ENCODE measurements at places on chromosomes 2 and 18.

DNA sequence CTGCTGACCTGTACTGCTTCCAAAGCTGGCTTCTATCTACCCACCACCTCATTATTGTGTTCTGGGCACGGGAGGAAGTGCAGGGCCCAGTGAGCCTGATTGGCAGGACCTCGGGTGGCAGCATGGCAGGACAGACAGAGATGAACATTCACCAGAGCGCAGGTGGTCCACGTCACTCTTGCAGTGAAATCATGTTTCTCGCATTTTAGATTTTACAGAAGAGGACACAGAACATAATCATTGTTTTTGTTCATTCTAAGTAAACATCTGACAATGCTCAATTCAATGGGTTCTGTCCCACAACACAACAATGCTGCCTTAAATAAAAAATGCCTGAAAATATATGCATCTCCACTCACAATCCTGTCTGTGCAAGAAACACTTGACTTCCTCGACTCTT, 11.5 kb upstream of the BIN1 start:
- DNase-seq = no peak

- DNase-seq = no peak
These were observed 10.8 kb downstream of the RFX8 start for GRCh38 chr2:101463911-101464641.

GRCh38 chr2:169510496-169510895, 994 bp downstream of the KLHL41 start:
- DNase-seq = no peak

DNA sequence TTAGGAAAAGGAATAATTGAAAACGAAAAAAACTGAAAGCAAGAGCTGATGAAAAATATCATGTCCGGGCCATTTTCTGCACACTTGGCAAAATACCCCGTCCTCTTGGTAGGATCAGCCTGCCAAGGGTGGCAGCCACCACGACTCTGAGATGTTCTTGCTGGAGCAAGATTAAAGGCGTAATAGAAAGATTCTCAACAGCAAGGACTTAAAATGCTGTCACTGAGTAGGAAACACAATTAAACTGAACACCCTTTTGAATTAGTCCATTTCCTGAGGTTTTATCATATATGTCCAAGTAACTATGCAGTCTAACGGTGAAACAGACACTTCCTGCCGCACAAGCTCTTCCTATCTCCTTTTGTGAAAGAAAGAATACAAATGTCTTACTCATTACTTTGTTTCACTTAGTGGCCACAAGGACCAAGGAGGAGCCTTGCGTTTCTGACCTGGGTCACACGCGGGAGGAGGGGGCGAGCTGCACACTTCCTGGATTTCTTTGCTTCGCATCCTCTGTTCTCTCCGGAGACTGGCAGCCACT, 222.7 kb downstream of the PIEZO2 start:
- no peak for DNase-seq

- no peak for DNase-seq
These were observed 75.6 kb downstream of the ATL2 start for GRCh38 chr2:38301340-38301968.

GRCh38 chr18:76502551-76502950, 7.5 kb upstream of the ZNF516 start:
- no peak for DNase-seq

- no peak for DNase-seq
These were observed 406.6 kb upstream of the KCNJ3 start for GRCh38 chr2:154291927-154292326.

DNA sequence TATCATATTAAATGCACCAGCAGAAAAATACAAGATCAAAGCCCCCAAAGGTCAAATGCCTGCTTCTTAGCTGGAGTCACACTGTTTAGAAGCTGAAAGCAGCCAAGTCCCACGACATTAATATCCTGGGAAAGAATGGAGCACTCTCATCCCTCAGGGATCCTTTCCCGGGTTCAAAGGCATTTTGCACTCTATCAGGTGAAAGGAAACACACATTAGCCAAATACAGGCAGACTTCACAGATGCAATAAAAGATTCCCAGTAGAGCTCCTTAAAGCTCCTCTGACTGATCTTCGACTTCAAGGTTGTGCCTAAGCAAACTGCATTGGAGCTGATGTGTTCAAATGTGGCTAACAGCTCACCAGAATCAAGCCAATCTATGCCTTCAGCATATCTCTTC, 158.4 kb downstream of the RNF152 start:
- no peak for DNase-seq

GRCh38 chr2:120556911-120557310, 178.8 kb upstream of the GLI2 start:
- DNase-seq = no peak

GRCh38 chr2:230696670-230697069, 16.0 kb upstream of the CAB39 start:
- no peak for DNase-seq

GRCh38 chr18:42028247-42028832, 73.3 kb downstream of the PIK3C3 start:
- no peak for DNase-seq

GRCh38 chr2:218282173-218282991, 9.9 kb downstream of the TMBIM1 start:
- no peak for DNase-seq

DNA sequence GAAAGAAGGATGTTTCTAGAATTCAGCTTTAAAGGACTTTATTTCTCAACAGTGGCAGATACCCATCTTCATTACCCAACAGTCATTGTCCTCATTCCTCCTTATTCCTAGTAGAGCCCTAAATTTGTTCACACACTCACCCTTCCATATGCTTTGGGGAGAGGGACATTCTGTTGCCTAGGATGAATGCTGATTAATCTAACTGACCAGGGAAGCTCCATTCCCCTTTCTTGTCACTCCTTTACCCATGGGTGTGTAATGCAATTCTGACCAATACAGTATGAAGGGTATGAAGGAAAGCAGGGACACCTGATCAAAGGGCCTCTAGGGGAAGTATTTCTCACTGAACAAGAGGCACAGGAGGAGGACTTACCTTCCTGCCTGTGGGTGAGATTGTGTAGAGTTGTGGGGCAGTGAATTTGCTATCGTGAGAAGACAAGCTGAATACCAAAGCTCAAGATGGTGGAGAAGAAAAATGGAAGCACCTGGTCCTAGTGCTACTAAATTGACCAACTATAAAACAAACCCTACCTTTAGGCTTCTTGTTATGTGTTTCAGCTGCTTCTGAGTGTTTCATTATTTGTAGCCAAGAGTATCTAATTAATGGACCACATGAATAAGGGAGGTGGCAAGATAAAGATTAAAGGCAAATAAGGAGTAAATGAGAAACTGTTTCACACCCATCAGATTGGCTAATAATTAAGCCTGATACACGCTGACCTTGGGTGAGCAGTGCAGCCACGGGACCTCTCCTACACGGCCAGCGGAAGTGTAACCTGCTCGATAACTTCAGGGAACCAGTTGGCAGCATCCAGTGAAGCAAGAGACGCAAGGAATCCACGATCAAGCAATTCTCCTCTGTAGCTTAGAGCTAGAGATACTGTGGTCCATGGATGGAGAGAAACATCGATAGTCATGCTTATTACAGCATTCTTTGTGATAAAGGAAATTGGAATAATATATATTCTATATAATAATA, 202.3 kb downstream of the MYCN start:
- DNase-seq = no peak

- DNase-seq = peak; percentile 82
These were observed 60.6 kb downstream of the SLC16A14 start for GRCh38 chr2:230007931-230008707.

- DNase-seq = no peak
These were observed 130.5 kb downstream of the DYSF start for GRCh38 chr2:71583876-71584275.

DNA sequence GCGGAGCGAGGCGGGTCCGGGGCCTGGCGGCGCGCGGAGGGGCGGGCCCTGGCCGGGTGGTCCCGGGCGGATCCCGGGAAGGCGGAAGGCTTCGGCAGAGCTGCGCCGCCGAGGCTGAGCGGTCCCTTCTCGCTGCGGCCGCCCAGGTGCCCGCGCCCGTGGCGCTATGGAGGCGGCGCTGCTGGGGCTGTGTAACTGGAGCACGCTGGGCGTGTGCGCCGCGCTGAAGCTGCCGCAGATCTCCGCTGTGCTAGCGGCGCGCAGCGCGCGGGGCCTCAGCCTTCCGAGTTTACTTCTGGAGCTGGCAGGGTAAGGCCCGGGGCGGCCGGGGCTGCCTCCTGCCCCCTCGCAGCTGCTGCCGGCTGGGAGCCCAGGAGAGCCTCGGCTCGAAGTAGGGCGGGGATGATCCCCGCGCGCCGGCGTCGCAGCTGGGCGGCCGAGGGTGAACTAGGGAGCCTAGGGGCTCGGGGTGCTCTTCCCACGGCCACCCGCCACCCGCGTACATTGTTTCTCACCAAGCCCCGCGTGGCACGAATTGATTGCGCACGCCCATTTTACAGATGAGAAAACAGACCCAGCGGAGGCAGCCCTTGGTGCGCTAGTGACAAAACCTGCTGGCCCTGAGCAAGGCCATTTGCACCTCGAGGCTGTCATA, at the start of gene SLC66A3:
Gene SLC66A3 (plus strand): TSS at position 87 of the 655 bp plus-strand sequence. CDS start 80 bp downstream, at position 167.
- DNase-seq = no peak

- DNase-seq = no peak
These were observed 111.0 kb downstream of the KCNF1 start for GRCh38 chr2:11022591-11023273.

GRCh38 chr2:26980971-26981370, 10.5 kb downstream of the MAPRE3 start:
- no peak for DNase-seq

GRCh38 chr18:71116535-71116934, 827.7 kb downstream of the SOCS6 start:
- DNase-seq = no peak

GRCh38 chr2:133452146-133452545, 116.1 kb downstream of the NCKAP5 start:
- DNase-seq = no peak

DNA sequence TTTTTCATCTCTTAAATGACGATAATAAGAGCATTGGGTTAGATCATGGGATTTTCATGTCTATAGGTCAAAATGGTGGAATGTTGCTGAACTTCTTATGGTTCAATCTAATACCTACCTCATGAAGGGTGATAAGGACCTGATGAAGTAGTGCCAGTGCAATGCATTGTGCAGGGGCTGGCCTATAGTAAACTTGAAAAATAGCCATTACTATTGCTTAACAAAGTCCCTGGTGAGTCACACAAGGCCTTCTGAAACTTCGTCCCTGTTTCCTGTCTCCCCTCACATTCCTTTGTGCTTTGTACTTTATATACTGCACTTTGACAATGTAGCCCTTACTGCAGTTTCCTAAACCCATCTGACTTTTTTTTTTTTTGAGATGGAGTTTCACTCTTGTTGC, 515.9 kb downstream of the SLC4A3 start:
- no peak for DNase-seq

DNA sequence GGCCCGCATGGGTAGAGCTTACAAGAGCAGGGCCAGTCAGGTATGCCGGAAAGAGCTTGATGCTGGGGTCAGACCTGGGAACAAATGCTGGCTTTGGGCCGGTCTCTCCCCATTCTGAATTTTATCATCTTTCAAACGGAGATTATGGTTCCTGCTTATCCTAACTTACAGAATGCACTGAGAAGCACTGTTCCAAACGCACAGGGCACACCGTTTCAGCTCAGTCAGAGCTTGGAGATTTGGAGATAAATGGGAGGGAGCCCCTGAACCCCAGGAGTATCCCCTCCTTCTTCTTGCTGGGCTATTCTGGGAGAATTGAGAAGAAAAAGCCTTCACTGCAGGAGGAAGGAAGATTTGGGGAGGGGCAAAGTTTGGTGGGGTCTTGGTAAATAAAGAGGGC, 169.4 kb downstream of the DDX1 start:
- no peak for DNase-seq

DNA sequence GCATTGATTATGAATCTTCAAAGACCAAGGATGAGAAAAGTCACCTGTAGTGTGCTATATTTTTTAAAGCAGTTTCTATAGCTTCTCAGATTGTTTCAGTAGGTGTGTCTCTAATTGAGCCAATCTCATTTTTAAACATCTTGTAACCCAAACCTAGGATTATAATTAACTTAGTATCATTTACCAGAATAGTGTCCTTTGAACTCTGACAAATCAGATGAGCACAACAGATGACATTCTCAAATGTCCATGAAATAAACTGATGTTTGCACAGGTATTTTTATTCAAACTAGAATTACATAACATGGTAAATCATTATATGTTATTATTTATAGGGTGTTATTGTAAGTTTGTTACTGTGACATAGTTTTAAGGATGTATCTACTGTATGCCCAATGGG, 126.1 kb upstream of the MAP3K20 start:
- no peak for DNase-seq

DNA sequence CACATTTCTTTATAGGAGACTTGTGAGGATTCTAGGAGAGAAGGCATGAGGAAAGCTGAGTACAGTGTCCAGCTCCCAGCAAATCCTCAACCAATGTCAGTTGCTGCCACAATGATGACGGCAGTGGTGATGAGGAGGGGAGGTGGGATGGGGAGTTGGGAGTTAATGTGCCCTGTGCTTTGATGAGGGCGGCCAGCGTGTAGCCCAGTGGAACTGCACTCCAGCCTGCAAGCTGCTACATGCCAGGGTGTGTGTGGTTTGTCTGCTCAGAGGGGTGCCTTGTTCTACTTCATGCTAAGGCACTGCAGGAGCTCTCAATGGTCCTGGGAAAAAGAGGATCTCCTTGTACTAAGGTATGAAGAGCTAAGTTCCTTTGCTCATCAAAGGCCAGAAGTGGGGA, 96.1 kb downstream of the MSH2 start:
- no peak for DNase-seq

- DNase-seq = no peak
These were observed 61.5 kb downstream of the LRP2 start for GRCh38 chr2:169300636-169301530.

DNA sequence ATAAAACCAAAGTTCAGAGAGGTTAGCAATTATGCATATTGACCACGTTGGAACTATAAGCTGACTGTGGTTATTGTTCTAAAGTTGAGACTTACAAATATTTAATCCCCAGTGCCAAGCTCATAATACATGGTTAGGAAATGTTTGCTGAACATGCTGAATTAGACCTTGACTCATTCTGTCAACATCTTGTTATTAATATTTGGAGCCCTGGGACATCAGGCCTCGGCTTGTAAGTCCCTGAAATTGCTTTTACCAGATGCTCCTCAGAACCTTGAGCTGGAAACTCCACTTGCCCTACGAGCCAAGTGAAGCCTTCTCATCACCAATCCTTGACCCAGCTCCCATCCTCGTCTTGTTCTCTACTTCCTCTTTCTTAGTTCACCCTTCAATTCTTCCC, 21.2 kb downstream of the DYNAP start:
- DNase-seq = no peak
